ENCODE measurements at places on chromosomes 1 and 21.
A peak's percentile ranks its signal among the peaks of the same experiment; 100 is the strongest.

- no peak for DNase-seq
Measured at GRCh38 chr21:18289876-18290275, 45.2 kb downstream of the CHODL start.

GRCh38 chr1:63921359-63921758 is 147.5 kb downstream of the ROR1 start:
- DNase-seq, result no peak

GRCh38 chr1:172041102-172041501 is 199.8 kb downstream of the DNM3 start:
- no peak for DNase-seq

- DNase-seq, result no peak
Measured at GRCh38 chr1:166432655-166433054, 265.9 kb upstream of the FAM78B start.

DNA sequence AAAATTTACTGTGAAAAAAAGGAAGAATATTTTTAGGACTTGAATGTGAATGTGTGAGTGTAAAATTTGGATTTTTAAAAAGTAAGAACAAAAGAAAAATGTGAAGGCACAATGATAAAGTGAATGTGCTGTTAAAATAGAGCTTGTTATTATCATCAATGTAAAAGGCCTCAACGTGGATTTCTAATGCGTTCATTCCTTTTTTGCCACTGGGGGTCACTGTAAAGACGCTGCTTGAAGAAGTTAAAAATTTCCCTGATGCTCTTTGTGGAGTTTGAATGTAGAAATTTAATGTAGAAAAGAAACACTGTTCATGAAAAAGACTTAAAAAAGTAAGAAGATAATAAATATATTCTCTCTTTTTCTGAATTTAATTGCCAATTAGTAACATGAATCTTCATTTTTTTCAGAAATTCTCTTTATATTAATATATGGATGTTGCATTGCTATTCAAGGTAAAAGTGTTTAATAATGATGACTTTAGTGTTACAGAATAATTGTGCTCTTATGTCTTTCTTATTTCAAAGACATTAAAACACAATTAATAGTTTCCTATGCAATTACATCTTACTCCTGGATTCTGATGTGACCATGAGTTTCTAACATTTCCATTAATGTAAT is 161.5 kb downstream of the DNM3 start:
- DNase-seq, result peak; percentile 36

- no peak for DNase-seq
Measured at GRCh38 chr1:57404884-57405283, 19.0 kb downstream of the DAB1 start.

DNA sequence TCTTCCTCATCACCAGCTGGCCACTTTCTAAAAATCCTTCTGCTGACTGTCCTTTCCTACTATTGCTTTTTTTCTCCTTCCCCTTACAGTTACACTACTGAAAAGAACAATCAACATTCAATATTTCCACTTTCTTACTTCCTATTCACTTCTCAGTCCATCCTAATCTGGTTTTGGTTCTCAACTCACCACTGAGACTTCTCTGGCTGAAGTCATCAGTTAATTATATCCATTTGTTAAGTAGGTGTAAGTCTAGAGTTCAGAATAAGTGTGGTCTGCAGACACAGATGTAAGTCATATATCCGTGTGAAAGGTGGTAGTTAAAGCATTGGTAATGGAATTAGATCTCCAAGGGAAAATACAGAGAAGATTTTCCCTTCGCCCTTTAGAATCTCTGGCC is 21.4 kb downstream of the PEA15 start:
- DNase-seq, result no peak

- no peak for DNase-seq
Measured at GRCh38 chr1:11703357-11704193, 12.1 kb downstream of the DRAXIN start.

DNA sequence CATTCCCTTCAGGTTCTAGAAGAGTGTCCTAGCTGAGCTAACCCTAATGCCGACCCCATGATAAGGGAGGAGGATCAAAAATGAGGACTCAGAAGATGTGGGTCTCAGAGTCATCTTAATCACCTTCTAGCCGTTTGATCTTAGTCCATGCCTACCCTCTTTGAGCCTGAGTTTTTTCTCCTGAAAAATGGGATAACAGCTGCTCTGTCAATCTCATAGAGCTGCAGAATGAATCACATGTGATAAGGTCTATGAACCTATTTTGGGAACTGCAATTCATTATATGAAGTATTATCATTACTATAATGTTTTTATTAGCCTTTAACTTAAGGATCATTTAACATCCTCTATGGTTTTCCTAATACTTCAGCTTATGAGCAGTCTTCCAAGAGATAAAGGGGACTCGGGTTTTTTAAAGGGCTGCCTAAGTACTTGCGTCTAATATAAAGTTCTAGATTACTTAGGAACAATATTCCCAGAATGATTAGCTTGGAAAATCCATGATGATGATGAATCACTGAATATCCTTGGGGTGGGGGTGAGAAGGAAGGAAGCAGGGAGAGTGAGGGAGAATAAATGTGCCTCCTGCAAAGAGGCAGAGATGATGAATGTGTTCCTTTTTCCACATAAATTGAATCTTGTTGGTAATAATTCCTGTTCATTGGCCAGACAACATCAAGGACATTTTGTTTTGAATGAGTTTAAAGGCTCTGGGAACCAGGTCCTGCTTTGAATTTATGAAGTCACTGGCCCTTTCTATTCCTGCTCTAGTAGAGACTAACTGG is 66.8 kb downstream of the COLGALT2 start:
- DNase-seq, result no peak

DNA sequence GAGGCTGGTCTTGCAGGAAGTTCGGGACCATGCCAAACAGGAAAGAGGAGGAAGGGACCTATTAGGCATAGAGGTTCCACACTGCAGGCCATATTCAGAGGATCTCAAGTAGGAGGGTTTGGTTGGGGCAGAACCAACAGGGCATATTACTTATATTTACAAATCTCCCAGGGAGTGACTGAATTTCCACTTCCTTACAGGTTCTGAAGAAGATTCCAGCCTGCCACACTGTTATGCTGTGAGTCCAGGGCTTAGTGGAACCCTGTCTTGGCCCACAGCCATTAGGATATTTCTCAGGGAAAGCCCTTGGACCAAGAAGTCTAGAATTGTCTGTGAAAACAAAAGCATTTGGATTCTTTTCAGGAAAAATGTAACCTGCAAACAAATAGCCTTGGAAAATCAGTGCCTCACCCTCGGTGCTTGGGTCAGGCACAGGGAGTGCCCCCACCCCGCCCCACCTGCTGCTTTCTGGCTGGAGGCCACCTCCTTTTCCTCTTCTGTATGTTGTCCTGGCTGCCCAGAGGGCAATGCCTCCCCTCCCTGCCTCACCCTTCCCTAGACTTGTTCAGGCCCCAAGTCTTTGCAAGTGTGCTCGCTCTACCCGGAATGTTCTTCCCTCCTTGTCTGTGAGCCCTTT is 41.0 kb upstream of the JUN start:
- no peak for DNase-seq

DNA sequence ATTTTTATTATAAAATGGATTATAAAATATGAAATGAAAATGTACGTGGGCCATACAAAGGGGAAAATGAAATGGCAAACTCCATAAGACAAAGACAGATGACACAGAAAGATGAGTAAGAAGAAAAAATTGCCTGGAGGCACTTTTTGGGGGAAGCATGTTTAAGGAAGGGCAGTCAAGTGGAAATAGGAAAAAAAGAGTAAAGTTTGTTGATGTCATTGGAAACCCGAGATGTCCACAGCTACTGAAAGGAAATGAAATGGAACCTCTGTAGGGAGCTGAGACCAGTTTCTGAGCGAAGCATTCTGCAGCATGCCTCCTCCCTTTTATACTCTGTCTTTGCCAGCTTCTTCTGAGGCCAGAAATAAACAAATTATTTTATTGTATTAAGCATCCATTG is 203.4 kb upstream of the UBE2U start:
- DNase-seq, result peak; percentile 26

GRCh38 chr1:167554028-167554779 is 642 bp upstream of the CREG1 start:
- DNase-seq, result no peak

- no peak for DNase-seq
Measured at GRCh38 chr1:87202922-87203655, 125.6 kb upstream of the LMO4 start.

- DNase-seq, result no peak
Measured at GRCh38 chr1:4089421-4090175, 189.5 kb upstream of the C1orf174 start.

DNA sequence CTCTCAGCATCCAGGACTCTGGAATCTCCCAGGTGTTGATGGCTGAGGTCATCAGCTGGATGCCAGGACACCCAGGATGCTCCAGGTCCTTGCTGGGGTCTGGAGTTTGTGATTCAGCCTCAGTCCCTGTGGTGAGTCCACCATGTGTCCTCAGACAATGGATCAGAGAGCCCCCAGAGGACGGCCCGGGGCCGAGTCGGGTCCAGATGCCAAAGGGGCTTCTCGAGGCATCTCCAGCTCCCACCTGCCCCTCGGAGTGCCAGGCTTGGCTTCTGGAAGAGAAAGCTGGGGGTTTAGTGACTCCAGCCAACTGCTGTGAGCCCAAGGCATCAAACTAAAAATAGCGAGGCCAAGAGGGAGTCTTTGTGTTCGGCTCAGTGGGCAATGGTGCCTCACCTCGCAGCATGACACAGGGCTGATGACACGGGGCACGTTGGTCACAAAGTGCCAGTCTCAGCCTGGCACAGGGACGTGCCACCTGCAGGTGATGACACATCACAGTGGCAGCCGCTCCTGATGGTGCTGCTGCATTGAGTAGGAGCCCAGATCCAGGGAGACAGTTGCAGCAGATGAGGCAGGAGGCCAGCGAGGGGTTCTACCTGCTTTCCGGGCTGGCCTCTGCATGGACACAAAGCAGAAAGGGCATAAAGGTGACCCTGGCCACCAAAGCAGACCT is 10.6 kb downstream of the PDE9A start:
- no peak for DNase-seq

- no peak for DNase-seq
Measured at GRCh38 chr1:242670019-242670418, 145.5 kb upstream of the PLD5 start.

DNA sequence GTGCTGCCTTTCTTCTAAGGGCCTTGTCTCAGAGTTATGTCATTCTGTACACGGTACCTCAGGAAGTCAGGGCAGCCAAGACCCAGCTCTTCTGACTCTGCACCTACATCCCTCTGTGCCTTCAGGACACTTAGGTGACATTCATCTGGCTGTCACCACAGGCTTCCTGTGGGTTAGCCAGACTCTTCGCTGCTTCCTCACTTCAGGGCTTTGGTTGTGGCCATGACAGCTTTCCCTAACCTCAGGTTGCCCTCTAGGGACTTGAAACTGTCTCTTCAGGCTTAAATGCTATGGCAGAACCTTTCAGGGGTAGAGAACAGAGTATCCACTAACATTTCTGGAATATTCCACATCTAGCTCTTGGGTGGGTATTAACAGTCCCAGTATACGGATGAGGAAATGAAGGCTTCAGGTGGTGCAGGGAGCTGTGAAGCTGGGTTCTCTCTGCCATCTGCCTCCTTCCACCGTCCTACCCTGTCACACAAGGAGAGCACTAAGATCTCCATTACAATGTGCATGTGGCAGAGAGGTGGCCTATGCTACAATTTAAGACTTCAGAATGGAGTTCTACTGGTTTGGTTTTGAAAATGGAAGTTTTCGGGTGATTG is 9.9 kb downstream of the TSSK3 start:
- no peak for DNase-seq

GRCh38 chr1:166915042-166915441 is 39.0 kb upstream of the TADA1 start:
- no peak for DNase-seq

GRCh38 chr21:42097860-42098454 is 26.8 kb downstream of the UMODL1 start:
- peak; percentile 65 for DNase-seq

DNA sequence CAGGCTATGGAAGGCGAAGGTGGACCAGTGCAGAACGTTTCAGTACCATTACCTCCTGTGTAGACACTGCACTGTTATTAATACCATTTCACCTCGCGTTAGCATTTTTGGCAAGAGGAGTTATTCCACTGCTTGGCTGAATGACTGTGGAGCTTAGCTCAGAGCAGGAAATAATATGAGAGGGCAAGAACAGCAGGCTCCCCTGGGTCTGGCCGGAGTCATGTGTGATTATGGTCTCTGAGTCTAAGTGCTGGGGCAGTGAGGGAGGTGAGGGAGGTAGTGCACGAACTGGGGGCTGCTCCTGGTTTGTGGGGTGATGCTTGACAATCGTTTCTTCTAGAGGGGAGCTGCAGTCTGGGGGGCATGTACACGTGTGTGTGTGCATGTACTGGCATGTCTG is 82.9 kb downstream of the MDM4 start:
- DNase-seq, result no peak

GRCh38 chr21:15667819-15668218 is 62.0 kb upstream of the USP25 start:
- DNase-seq, result no peak

- peak; percentile 45 for DNase-seq
Measured at GRCh38 chr21:16279731-16280581, 550.2 kb downstream of the USP25 start.
